ENCODE measurements at places on chromosomes 5 and 9.

- no peak for DNase-seq
Measured at GRCh38 chr5:128349044-128349858, 188.8 kb downstream of the FBN2 start.

DNA sequence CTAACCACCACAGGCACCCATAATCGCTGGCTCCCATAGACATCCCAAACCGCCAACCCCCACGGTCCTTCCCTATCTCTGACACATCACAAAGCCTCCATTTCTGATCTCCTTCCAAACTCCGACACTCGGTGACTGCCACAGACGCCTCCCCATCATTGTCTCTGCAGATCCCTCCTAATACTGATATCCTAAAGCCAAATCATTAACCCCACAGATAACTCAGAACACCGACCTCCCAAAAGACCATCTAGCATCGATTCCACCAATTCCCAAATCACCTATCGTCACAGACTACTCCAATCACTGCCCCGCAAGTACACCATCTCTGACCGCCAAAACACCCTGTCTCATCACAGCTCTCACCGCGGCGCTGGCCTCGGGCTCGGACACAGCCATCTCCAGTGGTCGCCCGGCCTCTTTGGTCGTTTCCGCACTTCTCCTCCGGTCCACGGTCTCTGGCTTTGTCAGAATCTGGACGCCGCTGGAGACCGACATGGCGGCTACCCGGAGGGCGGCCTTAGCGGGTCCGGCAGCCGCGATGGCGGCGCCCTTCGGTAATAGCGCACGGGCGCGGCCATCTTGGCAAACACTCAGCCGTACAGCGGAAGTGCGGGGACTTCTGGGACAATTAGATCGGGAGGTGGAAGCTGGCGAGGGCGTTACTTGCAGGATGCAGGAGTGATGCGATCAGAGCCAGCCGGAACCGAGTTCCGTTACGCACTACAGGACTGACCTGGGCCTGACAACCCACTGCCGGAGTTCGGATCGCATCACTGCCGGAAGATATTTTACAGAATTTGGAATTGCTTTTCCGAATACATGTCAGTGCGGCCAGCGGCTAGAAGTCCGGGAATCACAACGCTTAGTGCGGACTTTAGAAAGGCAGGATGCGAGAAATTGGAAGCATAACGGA is at the start of gene ZFP37:
Gene ZFP37 (minus strand): TSS at position 534 of the 916 bp plus-strand sequence. CDS start 36 bp downstream, at position 498.
- no peak for DNase-seq

DNA sequence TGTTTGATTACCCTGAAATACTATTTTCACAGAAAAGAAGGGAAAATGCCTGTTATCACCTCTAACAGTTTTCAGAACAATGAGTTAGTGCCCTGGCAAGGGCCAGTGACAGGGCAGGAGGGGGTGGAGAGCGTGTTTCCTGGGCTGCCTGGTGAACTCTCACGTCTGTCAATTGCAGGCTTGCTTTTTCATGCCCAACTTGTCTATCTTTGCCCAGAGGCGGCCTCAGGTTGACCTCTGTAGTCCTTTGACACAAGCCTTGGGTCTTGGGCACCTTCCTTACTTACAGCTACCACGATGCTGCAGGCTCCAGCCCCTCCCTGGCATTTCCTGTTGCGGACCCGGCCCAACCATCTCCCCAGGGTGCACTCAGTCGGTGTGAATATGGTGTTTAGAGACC is 2.2 kb upstream of the CEL start:
- no peak for DNase-seq

- peak; percentile 71 for DNase-seq
Measured at GRCh38 chr5:138448481-138449398, 9.9 kb downstream of the REEP2 start.

- no peak for DNase-seq
Measured at GRCh38 chr5:58259685-58260152, 200.2 kb downstream of the PLK2 start.

- no peak for DNase-seq
Measured at GRCh38 chr9:35553670-35554543, 51.2 kb upstream of the TESK1 start.

DNA sequence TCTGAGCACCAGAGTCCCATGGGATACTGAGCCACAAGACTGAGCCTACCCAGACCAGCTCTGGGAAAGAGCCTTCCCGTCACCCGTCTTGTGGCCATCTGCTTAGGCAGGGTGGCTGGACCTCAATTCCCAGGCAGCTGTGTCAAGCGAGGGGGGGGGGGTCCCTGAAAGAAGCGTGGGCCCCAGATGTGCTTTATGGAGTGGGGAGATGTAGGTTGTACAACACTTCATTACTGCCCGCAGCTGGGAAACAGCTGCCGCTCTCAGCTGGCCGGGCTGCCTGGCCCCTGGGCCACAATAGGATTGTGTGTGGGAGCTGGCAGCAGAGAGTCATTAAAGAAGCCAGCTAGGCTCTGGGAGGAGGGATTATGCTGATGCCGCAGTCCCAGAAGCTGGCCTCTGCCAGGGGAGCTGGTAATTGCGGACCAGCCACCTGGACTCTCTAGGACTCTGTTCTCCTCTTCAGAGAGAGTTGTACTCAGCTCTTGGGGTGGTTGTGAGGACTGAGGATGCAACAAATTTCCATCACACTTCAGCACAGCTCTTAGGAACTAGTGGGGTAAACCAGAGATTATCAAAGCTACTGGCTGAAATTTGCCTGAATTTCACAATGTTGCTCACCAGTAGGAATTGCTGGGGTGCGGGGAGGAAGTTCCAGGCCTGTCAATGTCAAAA is 145.4 kb downstream of the GADD45G start:
- peak; percentile 12 for DNase-seq

- no peak for DNase-seq
Measured at GRCh38 chr9:131522257-131523085, 8.6 kb downstream of the UCK1 start.

DNA sequence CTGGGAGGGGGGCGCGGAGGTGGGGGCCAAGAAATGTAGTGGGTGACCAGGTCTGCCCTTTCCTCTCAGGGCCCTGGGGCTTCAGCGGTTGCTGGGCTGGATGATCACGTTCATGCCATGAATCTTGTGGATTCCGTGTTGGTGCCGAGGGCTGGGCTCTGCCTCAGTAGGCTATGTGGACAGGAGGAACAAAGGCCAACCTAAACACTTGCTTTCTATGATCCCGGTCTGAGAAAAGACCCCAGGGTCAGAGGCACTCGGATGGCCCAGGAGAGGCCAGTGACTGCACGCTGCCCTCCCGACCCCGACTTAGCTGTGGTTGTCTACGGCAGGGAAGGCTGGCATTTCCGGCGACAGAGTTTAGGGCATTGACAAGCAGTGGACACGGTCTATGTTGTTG is 26.6 kb downstream of the PHF2 start:
- DNase-seq: no peak

GRCh38 chr5:37886242-37886905 is 46.5 kb upstream of the GDNF start:
- peak; percentile 25 for DNase-seq

GRCh38 chr5:104793755-104794080 is 1231.1 kb upstream of the NUDT12 start:
- DNase-seq: no peak

DNA sequence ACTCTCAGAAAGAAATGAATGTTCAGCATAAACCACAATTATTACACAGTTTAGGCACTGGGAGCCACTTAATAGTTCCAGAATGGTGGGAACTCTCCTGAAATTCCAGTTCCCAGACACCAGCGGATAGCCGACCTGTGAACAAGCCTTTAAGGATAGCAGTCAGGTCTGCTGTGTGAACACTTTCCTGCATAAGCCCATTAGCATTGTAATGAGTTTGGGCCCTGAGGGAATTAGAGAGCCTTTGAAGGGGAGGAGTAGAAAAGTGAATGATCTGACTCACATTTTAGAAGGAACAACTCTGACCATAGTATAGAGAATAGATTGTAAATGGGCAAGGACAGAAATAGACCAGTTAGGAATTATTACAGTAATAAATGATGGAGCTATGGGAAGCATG is 189.1 kb downstream of the ADGRV1 start:
- no peak for DNase-seq

- DNase-seq: no peak
Measured at GRCh38 chr5:154562244-154562880, 84.3 kb upstream of the HAND1 start.

DNA sequence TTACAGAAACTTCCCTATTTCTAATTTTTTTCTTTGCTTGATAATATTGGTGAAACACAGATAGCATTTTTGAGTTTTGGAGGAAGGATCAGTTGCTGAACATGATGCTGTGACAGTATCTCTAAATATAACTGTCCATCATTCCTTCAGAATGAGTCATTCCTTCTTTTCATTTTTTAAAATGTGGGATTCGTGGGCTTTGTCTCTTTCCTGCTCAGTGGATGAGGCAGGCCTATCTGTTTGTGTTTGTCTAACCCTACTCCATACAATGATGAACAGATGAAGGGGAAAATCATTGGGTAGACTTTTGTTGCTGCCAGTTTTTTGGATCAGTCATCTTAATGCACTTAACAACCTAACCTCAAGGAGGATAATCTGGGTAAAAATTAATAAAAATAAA is 15.7 kb upstream of the OR13C8 start:
- DNase-seq: no peak

- no peak for DNase-seq
Measured at GRCh38 chr5:14685757-14686156, 21.2 kb downstream of the OTULIN start.

DNA sequence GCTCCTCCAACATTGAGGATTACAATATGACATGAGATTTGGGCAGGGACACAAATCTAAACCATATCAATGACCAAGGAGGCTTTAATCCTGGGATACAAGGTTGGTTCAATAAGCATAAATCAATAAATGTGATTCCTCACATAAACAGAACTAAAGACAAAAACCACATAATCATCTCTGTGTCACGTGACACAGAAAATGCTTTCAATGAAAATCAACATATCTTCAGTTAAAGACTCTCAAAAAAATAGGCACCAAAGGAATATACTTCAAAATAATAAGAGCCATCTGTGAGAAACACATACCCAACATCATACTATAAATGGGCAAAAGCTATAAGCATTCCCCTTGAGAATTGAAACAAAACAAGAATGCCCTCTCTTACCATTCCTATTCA is 604.9 kb downstream of the SEMA5A start:
- DNase-seq: no peak

DNA sequence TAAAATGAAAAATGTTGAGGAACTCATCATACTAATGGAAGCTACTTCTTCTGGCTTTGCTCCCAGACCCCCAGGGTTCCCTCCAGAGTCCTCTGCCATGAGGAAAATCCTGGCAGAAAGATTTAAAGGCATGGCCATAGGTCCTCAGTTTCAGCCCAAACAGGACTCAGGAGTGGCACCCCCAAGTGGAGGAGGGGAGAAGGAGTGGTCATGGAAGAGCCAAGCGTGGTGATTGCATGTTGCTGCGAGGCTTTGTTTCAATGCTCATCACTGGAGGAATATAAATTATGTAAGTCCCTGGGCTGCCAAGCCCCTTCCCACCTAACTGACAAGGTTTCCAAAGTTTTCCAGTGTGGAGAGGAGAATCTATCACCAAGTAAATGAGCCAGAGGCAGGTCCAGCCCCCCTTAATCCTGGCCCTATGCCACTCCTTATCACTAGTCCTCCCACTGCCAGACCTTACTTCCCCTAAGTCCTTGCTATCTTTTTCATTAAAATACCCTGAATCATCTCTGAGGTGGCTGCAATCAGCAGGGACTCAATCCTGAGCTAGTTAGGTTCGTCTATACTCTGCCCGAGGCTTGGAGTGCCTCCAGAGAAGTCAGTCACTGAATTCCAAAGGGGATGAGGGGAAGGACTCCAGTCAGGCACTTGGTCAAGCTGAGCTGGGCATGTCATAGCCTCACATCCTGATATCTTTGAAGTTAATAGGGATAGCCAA is 70.7 kb upstream of the TAF1L start:
- DNase-seq: no peak

GRCh38 chr9:35423499-35423898 is 66.4 kb upstream of the RUSC2 start:
- DNase-seq: no peak

DNA sequence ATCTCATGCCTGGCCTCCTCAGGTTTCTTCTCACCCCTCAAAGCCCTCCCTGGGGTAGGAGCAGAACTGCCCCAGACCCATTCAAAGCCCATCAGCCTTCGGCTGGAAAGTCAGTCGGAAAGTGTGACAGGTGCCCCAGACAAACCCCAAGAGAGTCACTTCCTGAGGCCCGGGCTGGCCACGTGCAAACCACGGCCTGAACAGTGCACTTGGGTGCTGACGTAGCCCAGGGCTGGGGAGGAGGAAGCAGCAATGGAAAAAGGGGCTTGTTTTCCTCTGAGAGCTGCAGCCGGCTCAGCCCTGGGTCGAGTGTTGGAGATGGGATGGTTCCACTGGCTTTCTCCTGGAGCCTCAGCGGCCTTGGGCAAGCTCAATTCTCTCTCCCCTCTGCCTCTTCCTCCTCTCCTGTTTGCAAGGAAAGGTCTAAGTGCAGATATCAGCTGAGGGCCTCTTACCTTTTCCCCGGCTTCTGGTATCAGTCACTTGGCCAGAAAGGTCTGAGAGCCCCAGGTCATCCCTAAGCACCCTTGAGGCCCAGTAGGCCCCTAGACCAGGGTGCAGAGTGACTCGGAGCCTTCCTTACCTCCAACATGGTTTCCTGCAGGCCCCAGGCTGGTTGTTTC is 5.9 kb upstream of the EGR1 start:
- no peak for DNase-seq

DNA sequence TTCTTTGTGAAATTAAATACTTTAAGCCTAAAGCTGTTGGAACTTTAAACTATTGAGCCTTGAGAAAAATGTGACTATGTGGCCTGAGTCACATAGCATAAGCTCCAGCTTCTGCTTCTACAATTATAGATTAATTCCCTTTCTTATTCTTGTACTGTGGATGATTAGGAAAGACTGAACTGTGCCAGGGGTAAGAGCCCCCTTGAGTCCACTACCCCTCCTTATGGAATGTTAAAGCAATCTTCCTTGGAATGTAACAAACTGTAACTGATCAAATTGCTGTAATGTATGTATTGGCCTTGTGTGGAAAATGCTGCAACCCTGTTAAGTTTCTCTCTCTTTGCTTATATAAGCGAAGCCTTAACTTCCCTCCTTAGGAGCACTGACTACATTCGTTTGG is 273.2 kb downstream of the FAM170A start:
- no peak for DNase-seq

DNA sequence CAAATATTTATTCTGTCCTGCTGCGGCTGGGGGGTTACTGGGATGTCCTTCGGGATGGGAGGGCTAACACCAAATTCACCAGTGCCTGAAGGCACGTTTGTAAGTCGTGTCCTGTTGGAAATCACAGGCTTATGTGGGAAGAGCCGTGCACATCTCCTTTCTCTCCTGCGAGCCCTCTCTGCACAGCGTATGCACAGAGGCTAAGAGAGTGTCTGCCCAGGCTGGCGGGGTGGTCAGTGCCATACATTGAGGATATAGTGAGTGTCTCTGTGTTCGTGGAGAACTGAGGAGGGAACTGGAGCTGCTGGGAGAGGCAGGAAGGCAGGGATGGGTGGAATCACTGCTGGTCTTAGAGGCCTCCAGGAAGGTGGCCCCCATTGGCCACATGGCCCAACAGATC is 110.1 kb downstream of the WNK2 start:
- no peak for DNase-seq

DNA sequence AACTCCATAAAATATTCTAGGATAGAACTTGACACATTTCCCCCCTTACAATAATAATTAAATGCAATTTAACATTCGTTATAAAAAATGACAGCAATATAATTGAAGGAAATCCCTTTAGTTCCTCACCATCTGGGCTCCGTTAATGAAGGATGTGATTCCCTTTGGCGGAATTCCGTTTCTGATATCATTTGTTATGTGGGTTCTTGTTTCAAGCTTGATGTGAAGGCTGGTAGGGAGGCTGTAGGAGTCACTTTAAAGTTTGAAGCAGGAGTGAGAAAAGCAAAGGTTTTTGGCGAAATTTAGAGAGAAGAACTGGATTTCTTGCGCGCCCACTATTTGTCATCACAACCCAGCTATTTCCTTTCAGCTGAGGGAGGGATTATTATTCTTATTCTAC is 4.0 kb downstream of the RGS7BP start:
- DNase-seq: no peak

Data from DMS79 treated with DMSO at 0.1 percent for 48 hours (cell line).